ENCODE measurements at places on chromosomes 6 and 20.

GRCh38 chr6:119862719-119863118, 513.2 kb upstream of the MAN1A1 start:
- no peak for DNase-seq

- no peak for DNase-seq
These were observed 206.3 kb upstream of the RAB32 start for GRCh38 chr6:146337376-146337775.

GRCh38 chr20:53905019-53905819, 165.2 kb downstream of the BCAS1 start:
- DNase-seq = no peak

GRCh38 chr20:19746396-19746795, 11.7 kb upstream of the RIN2 start:
- no peak for DNase-seq

DNA sequence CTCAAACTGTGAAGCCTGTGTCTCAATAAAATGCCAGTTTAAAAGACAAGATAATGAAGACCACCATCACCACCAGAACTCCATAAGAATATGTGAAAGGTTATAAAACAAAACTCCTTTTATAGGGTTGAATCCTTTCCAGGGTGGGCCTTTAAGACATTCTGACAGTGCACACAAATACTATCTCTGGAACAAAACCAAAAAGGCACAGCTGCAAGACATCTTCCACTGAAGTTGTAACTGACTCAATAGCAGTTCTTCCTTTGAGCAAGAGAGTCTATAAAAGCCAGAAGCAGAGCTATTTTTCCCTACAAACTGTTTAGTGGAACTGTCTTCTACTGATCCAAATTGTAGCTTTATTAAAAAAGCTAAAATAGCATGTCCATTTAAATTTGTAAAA, 81.6 kb downstream of the EPB41L2 start:
- DNase-seq = no peak

GRCh38 chr20:24461848-24462247, 7.6 kb upstream of the SYNDIG1 start:
- no peak for DNase-seq

- no peak for DNase-seq
These were observed 2.0 kb downstream of the OGFRL1 start for GRCh38 chr6:71290611-71291010.

DNA sequence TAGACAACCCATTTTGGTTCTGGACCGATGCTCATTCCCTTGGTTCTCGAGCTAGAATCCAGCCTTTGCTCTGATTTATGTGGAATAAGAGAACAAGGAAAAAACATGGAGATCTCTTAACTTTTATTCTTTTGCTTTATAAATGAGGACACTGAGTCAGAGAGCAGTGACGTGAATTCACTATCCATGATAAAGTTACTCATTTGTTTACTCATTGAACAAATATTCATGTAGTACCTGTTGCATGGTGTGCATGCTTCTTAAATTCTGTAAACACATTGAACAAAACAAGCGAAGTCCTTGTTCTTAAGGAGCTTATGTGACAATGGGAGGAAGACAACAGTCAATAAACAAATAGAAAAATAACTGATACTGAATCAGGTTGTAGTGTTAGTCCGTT, 56.9 kb downstream of the BMP2 start:
- DNase-seq = no peak

GRCh38 chr20:23419995-23420901, 1.0 kb downstream of the NAPB start:
- no peak for DNase-seq

- no peak for DNase-seq
These were observed 204.7 kb upstream of the ARG1 start for GRCh38 chr6:131368198-131368911.

- no peak for DNase-seq
These were observed 401.9 kb downstream of the THBS2 start for GRCh38 chr6:168851460-168852375.

DNA sequence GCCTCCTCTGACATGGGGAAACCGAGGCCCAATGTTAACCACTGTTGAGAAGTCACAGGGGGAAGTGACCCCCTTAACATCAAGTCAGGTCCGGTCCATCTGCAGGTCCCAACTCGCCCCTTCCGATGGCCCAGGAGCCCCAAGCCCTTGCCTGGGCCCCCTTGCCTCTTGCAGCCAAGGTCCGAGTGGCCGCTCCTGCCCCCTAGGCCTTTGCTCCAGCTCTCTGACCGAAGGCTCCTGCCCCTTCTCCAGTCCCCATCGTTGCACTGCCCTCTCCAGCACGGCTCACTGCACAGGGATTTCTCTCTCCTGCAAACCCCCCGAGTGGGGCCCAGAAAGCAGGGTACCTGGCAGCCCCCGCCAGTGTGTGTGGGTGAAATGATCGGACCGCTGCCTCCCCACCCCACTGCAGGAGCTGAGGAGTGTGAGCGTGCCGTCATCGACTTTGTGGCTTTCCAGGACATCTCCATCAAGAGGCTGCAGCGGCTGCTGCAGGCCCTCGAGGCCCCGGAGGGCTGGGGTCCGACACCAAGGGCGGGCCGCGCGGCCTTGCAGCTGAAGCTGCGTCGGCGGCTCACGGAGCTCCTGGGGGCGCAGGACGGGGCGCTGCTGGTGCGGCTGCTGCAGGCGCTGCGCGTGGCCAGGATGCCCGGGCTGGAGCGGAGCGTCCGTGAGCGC, 1.6 kb downstream of the TNFRSF6B start:
- DNase-seq = no peak

DNA sequence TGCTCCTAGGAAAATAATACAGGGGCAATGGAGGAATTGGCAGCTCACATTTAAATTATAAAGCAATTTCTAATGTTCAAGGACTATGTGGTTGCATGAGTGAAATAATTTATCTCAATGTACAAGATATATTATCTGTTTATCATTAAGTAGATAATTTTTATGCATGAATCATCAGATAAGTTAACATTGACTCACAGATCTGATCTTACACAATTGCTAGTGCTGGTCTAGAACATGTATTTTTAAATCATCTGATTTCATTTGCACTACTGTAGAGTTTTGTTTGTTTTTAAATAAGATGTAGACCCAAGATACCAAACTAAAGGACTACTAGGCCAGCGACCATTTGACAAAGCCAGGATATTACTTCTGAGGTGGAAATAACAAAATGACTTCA, 199.2 kb downstream of the BMP2 start:
- no peak for DNase-seq

DNA sequence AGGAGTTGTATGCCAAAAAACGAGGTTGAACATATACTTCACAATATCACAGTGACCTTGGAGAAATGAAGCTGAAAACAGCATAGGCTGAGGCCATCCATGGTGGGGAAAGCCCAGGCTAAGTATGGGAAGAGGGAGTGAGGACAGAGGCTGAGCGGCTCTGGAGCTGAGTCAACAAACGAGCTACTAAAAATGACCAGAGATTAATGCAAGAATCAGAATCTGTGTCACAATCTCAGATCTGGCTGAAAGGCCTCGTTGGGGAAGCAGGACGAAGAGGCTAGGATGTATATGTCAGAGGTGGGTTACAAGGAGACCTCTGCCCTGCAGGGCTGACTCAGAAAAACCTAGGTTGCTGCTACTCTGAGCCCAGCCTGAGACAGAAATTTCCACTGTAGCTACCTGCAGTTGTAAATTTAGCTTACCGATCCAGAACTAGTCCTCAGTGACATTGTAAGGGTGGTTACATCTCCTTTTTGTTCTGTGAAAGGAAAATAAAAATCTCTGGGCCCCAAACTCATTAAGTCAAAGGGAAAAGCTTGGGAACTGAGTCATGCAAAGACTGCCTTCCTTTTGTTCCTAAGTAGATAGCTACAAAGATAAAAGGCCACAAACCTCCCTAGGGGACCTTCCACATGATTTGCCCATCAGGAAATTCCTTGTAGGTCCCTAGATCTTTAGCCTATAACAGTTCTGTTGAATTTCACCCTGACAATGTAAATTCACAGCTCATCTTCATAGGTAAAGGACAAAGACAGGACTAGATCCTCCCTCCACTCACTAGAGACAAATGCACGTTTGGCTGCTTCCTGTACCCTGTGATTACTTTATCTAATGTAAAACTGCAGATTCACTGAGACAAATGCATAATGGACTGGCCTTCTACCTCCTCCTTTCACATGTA, 8.5 kb upstream of the TUBB2A start:
- DNase-seq = no peak

DNA sequence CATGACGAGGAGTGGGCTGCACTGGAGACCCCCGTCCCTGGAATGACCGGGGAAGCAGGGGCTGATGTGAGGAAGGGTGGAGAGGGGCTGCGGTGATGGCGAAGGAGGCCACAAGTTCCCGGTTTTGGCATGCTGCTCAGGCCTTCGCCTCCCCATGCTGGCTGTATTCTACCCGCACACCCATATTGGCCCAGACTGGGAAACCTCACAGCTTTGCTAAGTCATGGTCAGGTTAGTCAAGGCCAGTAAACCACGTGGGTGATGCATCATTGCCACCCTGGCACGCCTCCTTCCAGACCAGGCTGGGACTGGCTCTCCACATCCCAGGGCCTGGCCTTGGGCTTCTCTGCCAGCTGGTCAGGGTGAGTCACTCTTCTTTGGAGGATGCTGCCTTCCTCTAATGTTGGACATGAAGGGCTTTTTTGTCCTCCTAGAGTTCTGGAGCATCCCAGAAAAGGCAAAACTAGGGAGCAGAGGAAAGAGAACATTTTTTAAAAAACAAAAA, 53.8 kb downstream of the PCNA start:
- DNase-seq = no peak

- no peak for DNase-seq
These were observed 1.7 kb downstream of the MICAL1 start for GRCh38 chr6:109453594-109454495.

DNA sequence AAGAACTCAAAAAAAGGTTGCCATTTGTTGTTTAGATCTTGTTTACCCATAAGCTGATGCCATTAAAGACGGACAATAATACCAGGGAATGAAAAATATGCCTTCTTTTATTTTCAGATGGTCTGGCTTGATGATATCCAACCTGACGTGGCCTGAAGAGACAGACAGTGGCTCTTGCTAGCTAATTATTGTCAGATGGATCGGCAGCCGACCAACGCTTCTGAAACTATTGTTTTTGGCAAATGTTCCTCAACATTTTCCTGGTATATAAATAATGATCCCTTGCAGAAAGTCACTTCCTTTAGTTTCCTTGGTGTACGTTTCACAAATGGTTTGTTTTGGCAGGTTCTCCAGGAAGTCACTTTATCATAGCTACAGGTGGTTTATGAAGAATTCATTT, 290.9 kb upstream of the TSHZ2 start:
- DNase-seq = no peak

GRCh38 chr6:165849534-165850430, 186.7 kb upstream of the PDE10A start:
- DNase-seq = no peak

GRCh38 chr20:24612799-24613775, 143.7 kb downstream of the SYNDIG1 start:
- DNase-seq = no peak

- DNase-seq = no peak
These were observed 53.3 kb downstream of the RNASET2 start for GRCh38 chr6:166903027-166903426.

GRCh38 chr6:7203939-7204338, 96.2 kb downstream of the RREB1 start:
- no peak for DNase-seq

DNA sequence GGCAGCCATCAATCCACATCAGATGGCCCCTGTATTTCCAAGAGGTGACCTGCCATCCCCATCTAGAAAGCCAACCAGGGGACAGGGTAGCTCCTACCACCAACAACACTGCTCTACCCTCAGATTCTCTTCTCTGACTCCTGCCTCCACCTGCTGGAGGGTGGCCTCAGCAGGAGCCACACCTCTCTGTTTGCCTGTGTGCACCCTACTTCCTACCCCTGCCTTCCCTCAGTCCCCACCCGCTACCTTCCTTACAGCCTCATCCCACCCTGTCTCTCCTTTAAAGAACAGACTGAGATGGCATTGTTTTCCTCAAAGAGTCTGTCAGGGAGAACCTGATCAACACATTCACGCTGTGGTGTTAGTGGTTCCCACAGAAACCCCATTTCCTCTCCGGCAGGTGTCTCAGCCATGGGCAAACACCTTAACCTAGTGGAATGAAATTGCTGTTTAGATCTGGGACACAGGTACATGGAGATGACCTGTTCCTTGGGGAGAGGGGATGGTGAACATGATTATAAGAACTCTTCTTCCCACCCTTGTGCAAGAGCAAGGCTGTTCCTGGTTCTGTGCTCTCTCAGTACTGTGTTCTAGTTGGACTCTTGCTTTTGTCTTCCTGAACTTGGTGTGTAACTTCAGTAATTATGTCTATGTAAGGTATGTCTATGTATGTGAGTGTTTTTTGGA, 1.8 kb downstream of the ENTPD6 start:
- no peak for DNase-seq

GRCh38 chr20:64098471-64099013, 8.8 kb downstream of the NPBWR2 start:
- no peak for DNase-seq

DNA sequence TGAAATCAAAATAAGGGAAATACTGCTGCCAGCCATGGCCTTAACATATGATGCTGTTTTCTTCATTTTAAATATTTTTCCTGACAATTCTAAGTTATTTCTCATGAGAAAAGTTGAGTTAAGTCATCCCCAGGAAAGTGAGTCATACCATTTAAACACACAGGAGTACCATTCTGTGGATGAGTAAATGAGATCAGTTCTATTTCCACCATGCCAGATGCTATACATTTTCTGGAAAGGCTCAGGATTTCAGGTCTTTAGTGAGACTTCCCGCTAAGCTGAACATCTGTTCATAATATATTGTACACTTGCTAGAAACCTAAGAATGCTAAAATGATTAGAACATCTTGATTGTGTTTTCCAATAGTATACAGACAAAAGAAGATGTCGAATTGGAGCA, 256.2 kb upstream of the MANEA start:
- no peak for DNase-seq

DNA sequence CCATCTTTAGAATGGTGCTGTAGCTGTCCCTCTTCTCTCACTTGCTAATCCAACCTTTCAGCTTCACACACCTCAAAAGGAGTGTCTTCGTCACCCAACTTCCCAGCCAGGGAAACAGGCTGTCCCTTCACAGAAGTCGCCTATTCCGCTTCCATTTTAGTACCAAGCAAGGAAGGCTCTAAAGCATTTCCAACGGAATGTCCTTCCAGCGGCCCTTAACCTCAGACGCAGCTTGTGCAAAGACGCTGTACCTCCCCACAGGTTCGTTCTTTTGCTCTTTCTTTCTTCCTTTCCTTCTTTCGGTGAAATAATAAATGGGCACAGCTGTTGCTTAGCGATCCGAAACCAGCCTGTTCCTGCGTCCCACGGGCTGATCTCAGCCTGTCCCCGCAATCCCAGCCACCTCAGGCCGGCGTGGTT, 1.5 kb downstream of the PTPRT start:
- no peak for DNase-seq

Measured in CMK (cell line).